ENCODE measurements at places on chromosomes 13 and 19.

GRCh38 chr19:1250437-1251260, 2.3 kb downstream of the MIDN start:
- DNase-seq, result peak; percentile 85

GRCh38 chr19:33280351-33280921, 21.9 kb downstream of the CEBPA start:
- no peak for DNase-seq

DNA sequence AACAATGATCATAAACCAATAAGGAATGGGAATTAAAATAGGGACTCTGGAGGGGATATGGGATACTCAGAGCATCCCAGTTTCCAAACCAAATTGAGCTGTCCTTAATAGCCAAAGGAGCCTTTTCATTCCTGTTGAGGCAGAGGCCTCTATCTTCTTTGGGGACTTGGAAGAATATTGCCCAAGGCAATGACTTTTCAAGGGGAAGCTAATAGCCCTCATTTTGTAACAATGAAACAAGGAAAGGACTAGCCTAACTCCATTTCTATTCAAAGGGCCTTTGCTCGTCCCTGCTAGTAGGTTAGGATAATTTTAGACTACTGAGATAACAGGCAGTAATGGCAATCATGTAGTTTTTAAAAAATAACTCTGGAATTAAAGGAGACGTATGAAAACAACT, 789.8 kb upstream of the SLITRK5 start:
- no peak for DNase-seq

- DNase-seq, result no peak
Measured at GRCh38 chr19:13078897-13079541, 23.6 kb downstream of the LYL1 start.

- DNase-seq, result no peak
Measured at GRCh38 chr19:50967929-50968715, 1.3 kb downstream of the KLK6 start.

GRCh38 chr19:23263396-23263795, 13.2 kb upstream of the ZNF724 start:
- no peak for DNase-seq

- no peak for DNase-seq
Measured at GRCh38 chr19:2481466-2481865, 5.5 kb downstream of the GADD45B start.

- DNase-seq, result no peak
Measured at GRCh38 chr19:18768997-18769891, 21.9 kb downstream of the COMP start.
